A172 (cell line): ENCODE measurements at places on chromosomes 7 and 10. TPM values are rescaled to one million over a fixed set of nuclear protein-coding genes. Genes with fewer than 3 reads are reported as not detected.
A peak's percentile ranks its signal among the peaks of the same experiment; 100 is the strongest.

GRCh38 chr7:124399941-124400340, 365.7 kb downstream of the GPR37 start:
- peak; percentile 13 for DNase-seq

Gene ZNF503
- total RNA-seq, result 8.8 and 10.6 TPM in 2 replicates

DNA sequence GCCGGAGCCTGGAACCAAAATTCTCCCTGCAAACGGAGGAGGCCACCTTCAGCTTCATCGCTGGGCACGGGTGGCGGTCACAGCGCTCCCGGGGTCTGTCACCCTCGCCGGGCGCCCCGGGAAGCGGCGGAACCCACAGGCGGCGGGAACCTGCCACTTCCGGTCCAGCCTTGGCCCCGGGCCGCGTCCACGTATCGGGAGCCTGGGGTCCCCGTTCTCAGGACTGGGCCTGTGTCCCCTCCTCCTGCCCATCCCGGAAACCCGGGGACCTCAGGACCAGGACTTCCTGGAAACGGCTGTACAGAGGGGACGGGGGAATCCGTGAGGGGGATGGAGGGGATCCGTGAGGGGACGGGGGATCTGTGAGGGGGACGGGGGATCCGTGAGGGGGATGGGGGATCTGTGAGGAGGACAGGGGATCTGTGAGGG, 25.4 kb downstream of the PDGFA start:
- DNase-seq, result no peak

- no peak for DNase-seq
These were observed 291.6 kb upstream of the CELF2 start for GRCh38 chr10:10726101-10726500.

DNA sequence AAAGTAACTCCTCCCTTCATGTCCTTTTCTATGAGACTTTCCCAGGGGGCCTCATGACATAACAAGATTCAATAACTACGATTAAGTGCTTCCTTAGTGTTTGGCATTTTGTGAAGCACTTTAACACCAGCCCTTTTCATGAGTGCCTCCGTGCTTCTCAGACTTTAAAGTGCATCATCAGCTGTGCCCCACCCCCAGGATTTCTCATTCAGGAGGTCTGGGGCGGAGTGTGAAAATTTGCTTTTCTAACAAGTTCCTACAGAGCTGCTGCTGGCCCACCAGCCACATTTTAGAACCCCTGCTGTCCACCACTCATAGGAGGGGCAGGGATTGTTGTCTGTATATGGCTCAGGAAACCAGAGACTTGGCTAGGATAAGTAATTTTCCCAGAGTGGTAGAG, 445.3 kb downstream of the LRMDA start:
- no peak for DNase-seq

GRCh38 chr7:14191686-14192098, 202.2 kb upstream of the ETV1 start:
- peak; percentile 79 for DNase-seq

DNA sequence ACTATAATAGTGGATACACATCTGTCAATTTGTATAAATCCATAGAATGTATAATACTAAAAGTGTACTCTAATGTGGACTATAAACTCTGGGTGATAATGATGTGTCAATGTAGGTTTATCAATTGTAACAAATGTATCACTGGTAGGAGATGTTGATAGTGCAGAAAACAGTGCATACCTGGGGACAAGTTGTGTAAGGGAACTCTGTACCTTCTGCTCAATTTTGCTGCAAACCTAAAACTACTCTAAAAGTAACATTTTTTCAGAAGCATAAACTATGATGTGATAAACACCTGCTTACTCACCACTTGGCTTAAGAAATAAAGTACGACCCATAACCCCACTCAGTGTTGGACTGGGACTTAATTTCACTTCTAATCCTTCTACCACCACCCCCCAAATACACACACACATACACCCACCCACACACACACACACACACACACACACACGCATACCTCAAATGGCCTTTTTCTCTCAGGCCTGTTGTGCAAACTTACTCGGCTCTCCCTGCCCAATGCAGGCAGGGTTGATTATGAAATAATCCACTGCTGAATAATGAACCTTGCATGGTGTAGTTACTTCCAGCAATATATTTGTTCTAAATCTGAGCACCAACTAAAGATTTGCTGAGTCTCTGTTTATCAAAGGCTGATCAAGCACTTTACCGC, 154.1 kb upstream of the KMT2E start:
- no peak for DNase-seq

DNA sequence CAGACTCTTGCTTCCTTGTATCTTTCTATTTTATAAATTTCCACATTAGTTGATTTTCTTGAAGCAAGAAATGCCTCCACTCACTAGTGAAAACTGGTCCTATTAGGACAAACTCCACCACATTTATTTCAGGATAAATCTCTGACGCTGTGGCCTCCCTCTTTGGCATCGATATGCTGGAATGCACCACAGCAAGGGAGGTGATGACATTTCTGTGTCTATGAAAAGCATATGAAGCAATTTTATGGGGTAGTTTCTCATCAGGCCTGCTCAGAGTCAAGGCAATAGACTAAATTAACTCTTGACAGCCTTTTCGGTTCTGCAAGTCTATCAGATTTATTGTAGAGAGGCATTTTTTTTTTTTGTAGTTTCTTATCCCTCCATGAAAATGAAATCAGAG, 304.4 kb downstream of the ZEB1 start:
- DNase-seq, result no peak

GRCh38 chr10:124243702-124244121, 150.3 kb upstream of the CHST15 start:
- DNase-seq, result no peak
